ENCODE measurements at places on chromosomes 1 and 21.
A peak's percentile ranks its signal among the peaks of the same experiment; 100 is the strongest.

DNA sequence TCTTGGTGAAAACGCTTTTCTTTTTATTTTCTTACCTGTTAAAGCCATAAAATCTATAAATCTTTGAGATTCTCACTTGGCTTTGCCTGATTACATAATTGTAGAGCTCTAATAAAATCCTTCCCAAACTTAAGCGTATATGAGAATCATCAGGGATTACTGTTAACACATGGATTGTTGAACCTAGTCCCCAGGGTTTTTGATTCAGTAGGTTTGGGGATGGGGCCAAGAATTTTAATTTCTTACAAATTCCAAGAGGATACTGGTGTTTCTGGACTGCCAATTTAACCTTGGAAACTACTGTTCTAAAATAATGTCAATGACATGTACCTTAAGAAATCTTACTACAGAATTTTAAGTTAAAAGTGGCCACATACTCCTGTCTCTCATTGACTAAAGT, 694.2 kb downstream of the BRINP3 start:
- DNase-seq: no peak

DNA sequence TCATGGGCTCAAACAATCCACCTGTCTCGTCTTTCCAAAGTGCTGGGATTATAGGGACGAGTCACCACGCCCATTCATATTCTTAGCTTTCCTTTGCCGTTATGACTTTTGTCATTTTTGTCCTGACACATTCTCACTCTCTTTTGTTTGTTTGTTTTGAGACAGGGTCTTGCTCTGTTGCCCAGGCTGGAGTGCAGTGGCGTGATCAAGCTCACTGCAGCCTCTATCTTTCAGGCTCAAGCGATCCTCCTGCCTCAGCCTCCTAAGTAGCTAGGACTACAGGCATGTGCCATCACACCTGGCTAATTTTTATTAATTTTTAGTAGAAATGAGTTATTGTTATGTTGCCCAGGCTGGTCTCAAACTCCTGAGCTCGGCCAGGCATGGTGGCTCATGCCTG, 11.8 kb upstream of the MED18 start:
- DNase-seq: no peak

- DNase-seq: no peak
Measured at GRCh38 chr1:63073309-63074306, 248.8 kb upstream of the FOXD3 start.

DNA sequence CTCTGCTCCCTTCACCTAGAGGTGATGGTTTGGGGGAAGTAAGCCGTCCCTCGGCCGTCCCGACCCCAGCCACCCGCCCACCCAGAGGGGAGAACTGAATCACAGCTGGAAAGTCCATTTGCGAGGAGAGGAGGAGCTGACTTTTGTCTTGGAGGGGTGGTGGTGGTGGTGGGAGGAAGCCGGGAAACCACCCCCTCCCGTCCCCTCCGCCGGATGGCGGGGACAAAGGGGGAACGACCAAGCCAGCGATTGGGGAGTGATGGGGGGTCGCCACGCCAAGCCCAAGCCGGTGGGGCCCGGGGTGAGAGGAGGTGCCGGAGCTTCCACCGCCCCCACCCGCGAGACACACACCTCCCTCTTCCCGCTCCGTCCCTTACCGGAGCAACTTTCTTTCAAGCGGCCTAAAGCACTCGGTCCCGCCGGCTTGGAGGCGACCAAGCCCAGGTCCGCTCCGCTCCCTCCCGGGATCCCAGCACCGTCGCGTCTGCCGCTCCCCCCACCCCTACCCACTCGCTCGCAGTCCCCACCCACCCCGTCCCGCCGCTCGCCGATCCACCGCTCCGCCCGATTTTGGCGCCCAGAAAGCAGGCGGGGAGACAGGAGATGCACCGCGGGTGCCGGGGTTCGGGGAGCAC, 540 bp downstream of the ARHGEF2 start:
- DNase-seq: peak; percentile 41

GRCh38 chr1:204513117-204513716, 3.0 kb upstream of the MDM4 start:
- DNase-seq: peak; percentile 74

DNA sequence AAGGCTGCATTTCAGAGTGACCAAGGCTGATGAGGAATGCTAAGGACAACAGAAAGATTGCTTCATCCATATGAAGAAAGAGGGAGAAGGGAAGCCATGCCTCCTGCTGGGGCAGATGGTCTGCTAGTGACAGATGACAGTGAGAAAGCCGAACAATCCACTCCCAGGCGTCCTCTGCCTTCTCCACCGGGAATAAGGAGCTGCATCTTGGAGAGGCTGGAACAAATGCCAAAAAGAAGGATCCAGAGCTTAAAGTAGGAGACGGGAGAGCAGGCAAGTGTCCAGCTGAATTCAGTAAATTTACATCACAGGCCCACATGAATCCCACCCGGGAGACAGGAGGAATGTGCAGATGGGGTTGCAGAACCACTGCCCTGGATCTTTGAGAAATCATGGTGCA, 33.4 kb downstream of the DDX20 start:
- DNase-seq: no peak

DNA sequence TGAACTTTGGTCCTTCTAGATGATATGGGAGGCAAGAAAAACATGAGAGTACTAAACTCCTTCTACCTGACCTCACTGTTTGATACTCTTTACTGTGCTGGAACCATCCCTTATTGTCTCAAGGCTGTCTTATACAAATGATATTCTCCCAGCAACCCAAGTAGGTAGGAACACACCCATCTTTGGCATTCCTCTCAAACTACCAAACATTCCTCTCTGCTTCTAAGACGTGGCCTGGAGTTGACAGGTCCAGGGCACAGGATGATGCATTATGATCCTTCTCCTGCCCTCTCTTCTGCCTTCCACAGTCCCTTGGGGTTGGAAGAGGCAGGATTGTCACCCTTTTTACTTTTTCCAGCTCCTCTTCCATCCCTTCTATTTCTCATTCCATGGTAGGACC, 90.5 kb downstream of the SPATA17 start:
- DNase-seq: no peak

- DNase-seq: peak; percentile 88
Measured at GRCh38 chr1:77978293-77978968, 441 bp downstream of the FUBP1 start.

DNA sequence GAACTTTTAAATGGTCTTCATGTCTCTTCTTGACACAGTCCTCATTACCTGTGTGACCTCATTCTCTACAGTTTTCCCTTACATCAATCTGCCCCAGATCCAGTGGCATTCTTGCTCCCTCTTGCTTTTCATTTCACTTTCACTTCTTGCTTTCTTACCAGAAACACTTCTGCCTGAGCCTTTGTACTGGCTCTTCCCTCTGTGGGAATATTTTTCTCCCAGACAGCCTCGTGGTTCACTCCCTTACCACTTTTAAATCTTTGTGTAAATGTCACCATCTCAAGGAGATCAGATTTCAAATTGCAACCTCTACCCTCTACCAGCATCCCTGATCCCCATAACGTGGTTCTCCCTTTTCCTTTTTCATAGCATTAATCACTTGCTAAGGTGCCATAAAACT, 73.2 kb downstream of the DISC1 start:
- no peak for DNase-seq

GRCh38 chr1:2594641-2595131, 8.1 kb downstream of the PRXL2B start:
- DNase-seq: no peak

- no peak for DNase-seq
Measured at GRCh38 chr1:87061742-87062156, 147.3 kb downstream of the HS2ST1 start.

GRCh38 chr1:174266476-174266875, 107.2 kb downstream of the RABGAP1L start:
- no peak for DNase-seq
